ENCODE measurements at places on chromosomes 1 and 21. TPM values are rescaled to one million over a fixed set of nuclear protein-coding genes. Genes with fewer than 3 reads are reported as not detected.
A peak's percentile ranks its signal among the peaks of the same experiment; 100 is the strongest.

DNA sequence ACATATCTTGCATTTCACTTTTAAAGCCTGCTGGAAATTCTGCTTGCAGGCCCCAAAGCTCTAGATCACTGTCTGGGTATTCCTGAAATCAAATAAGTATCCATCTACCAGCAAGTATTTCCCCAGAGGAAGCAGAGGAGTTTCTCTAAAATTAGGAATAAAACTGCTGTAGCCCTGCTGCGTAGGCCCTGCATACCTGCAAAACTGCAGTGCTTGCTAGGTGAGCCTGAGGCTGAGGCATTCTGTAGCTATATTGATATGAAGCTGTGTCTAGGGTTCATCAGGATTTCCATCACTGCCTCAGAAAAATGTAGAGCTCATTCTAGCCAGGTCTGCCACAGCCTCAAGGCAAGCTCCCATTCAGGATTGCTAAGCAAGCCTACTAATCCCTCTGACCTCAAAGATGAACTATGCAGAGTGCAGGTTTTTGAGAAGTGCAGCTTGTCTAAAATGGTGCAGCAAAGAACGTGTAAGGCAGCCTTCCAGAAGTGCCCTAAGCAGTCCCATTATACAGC lies 28.7 kb downstream of the NPHS2 start:
- no peak for DNase-seq

- DNase-seq = no peak
Observed at GRCh38 chr1:202959276-202959620, 1.1 kb upstream of the ADIPOR1 start.

GRCh38 chr1:166811691-166812090 lies 27.6 kb upstream of the POGK start:
- no peak for DNase-seq

- peak; percentile 44 for DNase-seq
Observed at GRCh38 chr1:232110281-232111090, 483.9 kb downstream of the DISC1 start.

DNA sequence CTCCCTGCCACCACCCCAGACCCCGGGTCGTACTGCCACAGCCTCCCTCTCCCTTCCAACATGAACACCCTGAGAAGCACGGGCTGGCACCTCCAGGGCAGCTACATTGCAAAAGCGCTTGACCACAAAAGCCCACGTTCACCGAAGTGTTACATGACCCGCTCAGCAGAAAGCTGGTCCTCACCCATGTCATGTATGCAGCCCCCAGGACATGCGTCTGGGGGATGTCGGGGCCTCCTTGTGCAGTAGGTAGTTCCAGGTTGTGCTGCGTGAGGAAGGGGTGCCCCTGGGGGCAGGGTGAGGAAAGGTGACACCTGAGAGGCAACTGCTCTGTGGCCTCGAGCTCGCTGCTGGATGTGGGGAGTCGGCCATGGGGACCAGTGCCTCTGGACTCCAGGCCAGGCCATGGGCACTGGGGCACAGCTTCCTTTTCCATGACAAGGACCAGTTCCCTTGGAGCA lies 102.0 kb upstream of the C1orf174 start:
- DNase-seq = no peak

- no peak for DNase-seq
Observed at GRCh38 chr1:79040424-79041082, 34.0 kb upstream of the ADGRL4 start.

DNA sequence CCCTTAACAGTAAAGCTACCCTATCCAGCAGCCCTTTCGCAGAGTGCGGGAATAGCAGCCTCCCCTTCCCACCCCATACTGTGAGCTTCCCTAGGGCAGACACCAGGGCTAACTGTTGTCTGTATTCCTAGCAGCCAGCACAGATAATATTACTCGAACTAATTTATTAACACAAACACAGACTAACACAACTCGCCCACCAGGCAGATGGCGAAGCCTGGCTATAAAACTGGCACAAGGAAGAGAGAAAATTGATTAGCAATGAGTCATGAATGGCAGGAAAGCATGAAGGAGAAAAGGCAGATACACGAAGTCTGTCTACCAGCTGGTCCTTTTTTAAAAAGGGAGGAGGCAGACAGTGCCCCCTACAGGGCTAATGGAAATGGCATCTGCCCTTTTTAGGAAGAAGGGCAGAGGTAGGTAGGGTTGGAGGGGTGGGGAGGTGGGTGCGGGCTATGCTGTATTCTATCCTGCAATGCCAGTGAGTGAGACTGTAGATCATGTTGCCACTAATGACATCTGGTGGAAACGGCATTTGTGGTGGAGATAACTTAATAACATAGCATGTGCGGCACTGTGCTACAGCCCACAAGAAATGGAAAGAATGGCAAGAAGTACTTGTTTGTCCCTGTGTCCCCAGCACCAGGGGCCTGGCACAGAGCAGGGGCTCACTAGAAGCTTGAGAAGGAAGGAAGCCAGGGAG lies 30.6 kb upstream of the CTPS1 start:
- DNase-seq = peak; percentile 73

DNA sequence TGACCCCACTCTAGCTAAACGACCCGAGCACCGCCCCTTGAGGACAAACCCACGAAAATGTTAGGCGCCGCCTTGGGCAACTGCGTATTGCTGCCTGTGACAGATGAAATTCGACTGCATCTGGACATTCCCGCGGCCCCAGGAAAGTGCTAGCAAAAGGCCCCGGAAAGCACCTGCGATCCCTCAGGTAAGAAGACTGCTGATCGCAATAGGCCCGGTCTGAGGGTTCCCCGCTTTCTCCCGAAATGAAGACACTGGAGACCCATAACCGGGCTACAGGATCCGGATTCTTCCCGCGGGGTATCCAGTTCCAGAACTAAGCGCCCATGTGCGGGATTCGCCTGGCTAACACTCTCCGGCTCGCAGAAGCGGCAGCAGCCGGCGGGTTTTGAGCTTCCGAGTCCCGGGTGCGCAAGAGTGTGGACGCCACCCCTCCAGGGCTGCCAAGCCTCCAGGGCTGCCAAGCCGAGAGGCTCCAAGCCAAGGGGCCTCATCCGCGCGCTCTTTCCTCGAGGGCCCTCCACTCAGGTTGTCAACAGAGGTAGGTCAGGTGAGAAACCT lies 157.9 kb upstream of the NBPF11 start:
- no peak for DNase-seq

- no peak for DNase-seq
Observed at GRCh38 chr1:41046347-41046775, 24.8 kb upstream of the SLFNL1 start.

DNA sequence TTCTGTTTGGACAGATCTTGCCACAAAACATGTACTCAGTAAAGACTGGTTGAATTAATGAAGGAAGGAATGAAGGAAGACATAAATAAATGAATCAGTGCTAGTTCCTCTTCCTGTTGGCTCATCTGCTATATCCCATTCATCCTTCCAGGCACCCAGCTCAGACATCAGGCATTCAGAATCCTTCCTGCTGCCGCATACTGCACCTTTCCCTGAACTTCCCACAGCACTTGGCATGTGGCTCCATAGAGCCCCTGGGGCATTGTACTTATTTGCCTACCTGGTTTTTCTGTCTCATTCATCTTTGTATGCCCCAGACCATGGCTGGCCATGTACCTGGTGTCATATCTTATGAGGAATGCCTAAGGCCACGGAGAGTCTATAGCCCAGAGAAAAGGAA lies 34.4 kb upstream of the ZNF648 start:
- DNase-seq = no peak

- peak; percentile 27 for DNase-seq
Observed at GRCh38 chr1:208137193-208137592, 107.0 kb downstream of the PLXNA2 start.

The CFHR1 gene
- 0.25 TPM for total RNA-seq

The DDOST gene
- 223 TPM for total RNA-seq

The PRKCZ gene
- total RNA-seq = 50.9 TPM

The RGS13 gene
- total RNA-seq = 1.4 TPM

The TEDDM1 gene
- total RNA-seq = not detected

The SLC2A1 gene
- total RNA-seq = 748 TPM

The ZNF326 gene
- 16.5 TPM for total RNA-seq

Measured in cardiac muscle cell (in vitro differentiated cells and primary cell).